Stimulated activated CD8-positive, alpha-beta memory T cell treated with anti-CD3 and anti-CD28 coated beads, Interleukin-7, amount 100 ng/mL, for 1 hour (primary cell): ENCODE measurements at places on chromosomes 7 and 10.

- DNase-seq = no peak
Measured at GRCh38 chr10:663831-664251, 25.6 kb downstream of the DIP2C start.

DNA sequence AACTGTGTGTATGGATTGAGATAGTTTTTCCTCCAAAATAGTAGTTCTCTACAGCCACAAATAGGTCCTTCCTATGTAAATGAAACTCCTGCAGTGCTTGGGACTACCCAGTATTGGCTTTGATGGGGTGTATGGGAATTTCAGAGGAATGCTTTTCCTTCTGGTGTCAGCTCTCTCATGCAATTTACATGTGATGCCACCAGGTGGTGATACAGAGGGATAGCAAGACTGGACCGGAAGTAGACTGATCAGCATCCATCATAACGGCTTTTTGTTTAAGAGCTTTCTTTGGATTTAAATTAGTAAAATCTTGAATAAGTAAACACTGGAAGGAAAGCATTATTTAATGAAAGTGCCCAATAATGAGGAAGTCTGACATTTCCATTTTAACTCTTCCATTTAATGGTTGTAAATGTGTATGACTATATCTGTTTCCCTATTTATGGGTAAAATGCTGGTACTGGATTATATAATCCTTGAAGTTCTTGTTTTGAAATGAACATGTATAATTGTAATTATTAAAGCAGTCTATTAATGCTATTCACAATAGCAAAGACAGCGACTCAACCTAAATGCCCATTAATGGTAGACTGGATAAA, 22.7 kb downstream of the DYNC1I1 start:
- DNase-seq = no peak

- DNase-seq = no peak
Measured at GRCh38 chr7:142746264-142746663, 3.0 kb upstream of the PRSS1 start.

GRCh38 chr7:12028508-12028907, 182.6 kb upstream of the TMEM106B start:
- DNase-seq = no peak

DNA sequence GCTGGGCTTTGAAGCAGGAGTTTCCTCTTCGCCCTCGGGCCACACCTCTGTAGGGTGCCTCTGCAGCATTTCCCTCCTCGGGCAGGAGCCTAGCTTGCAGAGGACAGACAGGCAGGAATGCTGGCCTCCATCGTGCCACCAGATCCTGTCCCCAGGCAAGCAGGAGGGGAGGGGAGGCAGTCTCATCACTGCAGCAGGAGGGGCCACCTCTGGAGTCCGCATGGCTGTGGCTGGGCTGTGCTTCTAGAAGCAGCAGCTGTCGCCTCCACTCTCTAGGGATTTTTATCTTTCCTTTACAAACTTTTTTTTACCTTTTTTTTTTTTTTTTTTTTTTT, 181.4 kb downstream of the CUX1 start:
- DNase-seq = no peak

- no peak for DNase-seq
Measured at GRCh38 chr7:128093614-128094570, 62.7 kb upstream of the LRRC4 start.
